H4 (cell line): ENCODE measurements at places on chromosomes 1 and 21.

DNA sequence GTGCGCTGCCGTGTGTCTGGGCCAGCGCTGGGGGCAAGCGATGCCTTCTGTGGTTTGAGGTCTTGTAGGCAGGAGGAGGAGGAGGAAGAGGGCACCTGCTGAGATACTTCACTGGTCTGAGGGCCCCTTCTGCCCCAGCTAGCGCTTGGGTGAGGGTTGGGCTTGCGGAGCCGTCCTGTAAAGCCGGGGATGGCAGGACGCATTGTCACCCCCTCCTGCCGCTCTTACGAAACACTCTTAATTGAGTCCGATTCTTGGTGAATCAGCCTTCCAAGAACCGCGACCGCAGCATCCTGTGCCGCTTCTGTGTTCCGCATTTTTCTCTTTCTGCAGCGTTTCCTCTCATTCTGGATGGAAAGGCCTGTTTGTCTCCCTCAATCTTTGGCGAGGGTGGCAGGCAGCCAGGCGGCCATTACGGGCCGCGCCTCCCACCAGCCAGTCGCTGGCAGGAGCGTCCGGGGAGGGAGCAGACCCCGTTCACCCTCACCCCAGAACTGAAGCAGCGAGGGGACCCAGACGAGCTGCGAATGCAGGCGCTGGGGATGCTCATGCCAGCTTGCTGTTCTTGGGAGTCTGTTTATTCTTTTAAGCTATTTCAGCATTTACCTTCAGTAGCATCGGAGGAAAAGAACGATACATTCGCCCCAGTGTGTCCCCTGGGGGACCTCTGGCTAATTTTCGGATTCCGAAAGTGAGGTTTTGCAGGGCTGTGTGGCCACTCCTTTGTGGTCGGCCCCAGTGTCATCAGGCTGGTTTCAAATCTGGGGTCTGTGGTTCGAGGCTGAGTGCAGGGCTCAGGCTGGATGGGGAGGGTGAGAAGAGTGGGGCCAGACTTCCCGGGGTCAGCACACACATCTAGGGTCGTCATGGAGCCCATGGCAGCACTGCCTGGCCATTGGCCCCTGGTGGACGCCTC lies 62.7 kb downstream of the SKI start:
- DNase-seq, result peak; percentile 99

DNA sequence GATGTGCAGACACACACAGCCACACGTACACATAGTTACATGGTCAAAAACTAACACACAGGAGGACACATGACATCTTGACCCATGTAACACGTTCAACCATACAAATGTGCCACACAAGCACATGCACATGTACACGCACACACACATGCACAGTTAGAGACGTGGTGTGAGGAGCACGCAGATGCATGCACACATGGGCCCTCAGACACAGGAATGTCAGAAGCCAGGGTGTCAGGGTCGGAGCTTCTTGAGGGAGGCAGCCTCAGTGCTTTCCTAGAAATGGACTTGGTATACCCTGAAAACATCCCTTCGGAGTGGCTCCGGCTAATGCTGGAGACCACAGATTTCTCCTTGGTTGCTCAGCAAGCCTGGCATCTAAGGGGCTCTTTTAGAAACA lies 114.3 kb downstream of the DMRTB1 start:
- DNase-seq, result no peak

- no peak for DNase-seq
These were observed 169.8 kb downstream of the SYT2 start for GRCh38 chr1:202540448-202540847.

DNA sequence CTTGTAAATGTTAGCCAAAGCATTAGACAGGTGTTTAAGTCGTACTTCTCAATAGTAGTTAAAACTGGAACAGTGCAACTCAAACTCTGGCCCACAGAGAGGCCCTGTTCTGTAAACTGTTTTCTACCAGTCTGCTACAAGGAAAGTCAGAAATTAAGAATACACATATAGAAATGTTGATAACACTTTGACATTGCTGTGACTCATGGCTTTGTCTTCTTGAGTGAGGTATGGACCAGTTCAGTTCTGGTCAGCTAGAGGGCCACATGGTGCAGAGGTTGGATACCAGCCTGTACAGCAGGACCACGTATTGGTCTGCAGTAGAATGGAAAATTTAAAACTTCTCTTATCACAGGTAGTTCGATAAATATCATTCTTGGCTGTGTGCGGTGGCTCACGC lies 22.3 kb downstream of the ZBTB8B start:
- DNase-seq, result no peak

DNA sequence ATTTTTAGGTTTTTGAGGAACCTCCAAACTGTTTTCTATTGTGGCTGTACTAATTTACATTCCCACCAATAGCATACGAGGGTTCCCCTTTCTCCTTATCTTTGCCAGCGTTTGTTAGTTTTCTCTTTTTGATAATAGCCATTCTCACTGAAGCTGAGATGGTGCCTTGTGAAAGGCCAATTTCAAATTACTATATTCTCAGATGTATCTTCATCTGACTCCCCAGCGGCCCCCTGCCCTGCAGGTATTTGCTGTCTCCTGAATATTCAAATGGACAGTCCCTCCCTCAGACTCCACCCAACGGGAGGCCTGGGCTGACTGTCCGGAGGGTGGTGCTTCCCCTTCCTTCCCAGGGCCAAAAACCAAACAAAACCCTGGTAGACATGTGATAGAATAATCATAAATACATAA lies 33.5 kb upstream of the TARBP1 start:
- no peak for DNase-seq

GRCh38 chr1:243765676-243766075 lies 84.4 kb downstream of the AKT3 start:
- DNase-seq, result no peak

DNA sequence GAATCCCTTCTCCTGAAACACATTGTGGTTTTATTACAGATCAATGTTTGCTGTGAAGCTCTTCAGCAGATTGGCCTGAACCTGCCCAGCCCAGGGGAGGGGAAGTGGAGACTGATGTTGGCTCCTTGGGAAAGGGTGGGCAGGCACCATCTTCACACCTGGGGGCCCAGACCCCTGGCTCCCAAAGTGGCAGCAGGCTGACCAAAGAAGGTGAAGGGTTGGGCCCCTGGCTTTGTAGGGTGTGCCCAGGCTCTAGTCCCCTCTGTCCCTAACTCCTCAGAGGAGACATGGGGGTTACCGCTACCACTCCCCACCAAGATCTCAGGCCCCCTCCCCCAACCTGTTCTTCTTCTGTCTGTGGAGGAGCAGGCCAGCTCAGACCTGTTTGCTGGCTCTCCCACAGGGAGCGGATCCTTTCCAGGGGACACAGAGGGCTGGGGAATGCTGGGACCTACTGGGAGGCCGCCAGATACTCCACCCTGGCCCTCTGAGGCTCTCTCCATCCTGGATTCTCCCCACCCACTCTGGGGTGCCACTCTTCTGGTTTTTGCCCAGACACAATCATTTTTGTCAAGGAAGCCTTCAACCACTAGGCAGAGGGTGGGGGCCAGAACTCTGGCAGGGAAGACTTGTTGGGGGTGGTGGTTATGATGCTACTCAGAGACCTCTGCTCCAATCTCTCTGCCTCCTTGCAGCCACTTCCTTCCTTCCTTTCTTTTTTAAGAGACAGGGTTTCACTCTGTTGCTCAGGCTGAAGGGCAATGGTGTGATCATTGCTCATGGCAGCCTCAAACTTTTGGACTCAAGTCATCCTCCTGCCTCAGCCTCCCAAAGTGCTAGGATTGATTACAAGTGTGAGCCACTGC lies 5.0 kb upstream of the EFNA3 start:
- no peak for DNase-seq

GRCh38 chr1:230940848-230941247 lies 37.8 kb downstream of the TTC13 start:
- DNase-seq, result no peak

DNA sequence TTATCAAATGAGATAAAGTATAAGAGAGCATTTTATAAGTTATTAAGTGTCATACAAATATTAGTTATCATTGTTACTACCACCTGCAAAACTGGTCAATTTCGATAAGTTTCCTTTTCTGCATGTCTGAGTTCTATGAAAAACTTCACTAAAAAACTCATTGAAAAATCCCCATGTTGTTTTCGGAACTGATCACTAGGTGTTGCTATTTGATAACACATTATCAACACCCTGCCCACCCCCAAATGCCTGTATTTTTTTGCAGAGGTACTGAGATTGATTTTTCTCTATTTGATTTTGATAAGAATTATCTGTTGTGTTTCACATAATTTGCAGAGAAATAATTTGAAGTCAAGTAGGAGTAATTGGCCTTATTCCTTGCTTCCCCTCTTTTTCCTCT lies 22.1 kb upstream of the DISP1 start:
- no peak for DNase-seq

DNA sequence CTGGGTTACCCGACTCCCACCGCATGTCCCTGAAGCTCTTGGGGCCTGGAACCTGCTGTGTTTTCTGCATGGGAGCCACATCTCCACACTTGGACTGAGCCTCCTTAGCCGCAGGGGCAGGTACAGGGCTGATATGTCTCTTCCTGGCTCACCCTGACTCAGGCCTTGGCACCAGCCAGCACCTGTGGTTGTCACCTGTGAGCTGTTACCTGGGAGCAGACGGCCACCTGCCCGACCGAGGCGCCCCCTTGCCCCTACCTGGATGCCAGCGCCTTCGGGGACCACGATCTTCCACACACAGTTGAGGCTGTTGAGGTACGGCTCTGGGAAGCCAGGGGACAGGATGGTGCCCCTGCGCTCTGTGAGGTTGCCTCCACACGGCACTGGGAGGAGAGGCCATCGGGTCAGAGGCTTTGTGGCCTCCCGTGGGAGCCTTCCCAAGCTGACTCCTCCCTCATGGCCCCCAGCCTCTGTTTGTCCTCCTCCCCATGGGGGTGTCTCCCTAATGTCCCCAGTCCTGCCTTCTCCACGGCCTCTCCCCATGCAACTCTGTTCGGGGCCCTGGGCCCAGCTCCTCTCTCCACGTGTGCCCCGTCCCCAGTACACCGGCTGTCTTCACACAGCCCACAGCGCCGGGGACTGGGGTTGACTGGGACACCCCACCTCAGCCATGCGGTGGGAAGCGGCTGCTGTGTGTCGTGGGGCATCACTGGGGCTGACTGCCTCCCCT lies 152.0 kb downstream of the ZSCAN20 start:
- DNase-seq, result no peak

GRCh38 chr21:42584296-42584641 lies 69.2 kb upstream of the PDE9A start:
- no peak for DNase-seq

DNA sequence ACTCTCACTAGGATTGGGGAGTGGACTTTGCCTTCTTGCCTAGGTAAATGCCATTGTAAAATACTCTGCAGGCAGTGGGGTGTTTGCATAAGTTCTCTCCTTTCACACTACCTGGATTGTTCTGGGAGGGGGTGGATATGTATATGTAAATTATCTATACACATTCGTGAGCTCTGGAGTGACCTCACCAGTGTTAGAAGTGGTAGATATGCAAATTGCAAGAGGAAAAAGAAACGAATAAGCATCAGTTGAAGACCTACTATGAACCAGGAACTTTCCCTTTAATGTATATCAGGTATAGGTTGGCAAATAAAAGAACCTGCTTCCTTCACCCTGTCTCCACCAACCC lies 1.5 kb upstream of the ARHGEF11 start:
- no peak for DNase-seq

- no peak for DNase-seq
These were observed 40.0 kb downstream of the FCRL5 start for GRCh38 chr1:157512036-157512969.

DNA sequence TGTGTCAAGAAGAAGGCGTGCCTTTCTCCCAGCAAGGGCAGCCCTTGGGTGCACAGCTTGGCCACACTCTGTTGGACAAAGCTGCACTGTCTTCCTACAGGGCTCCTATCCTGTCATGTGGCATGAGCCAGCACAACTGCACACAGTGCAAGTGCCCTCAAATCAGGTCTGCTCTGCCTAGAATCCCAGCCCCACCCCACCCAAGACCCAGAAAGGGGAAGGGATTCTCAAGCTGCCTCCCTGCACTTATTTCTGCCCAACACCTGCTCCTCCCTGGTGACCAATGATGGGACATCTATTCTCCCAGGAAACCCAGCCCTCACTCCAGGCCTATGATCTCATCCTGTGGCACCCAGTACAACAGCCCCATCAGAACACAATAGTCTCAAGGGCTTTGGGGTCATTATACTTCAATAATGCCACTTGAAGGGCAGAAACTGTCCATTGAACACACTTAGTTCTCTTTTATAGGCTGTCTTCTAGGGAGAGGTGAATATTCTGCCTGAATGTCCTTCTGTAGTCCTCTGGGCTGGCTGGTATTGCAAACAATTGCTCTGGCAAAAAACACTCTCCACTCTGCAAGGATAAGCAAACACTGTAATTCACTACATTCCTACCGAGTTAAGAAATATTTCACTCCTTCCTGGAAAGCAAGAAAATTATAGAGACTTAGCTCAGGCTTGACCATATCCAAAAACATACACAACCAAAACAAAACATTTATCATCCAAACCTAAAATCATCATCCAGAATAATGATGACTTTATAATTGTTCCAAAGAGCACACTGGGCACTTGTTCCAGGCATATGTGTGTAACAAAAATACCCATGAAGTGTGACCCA lies 43.1 kb upstream of the IGSF3 start:
- no peak for DNase-seq

GRCh38 chr21:35506352-35506751 lies 457.2 kb upstream of the RUNX1 start:
- DNase-seq, result no peak

- no peak for DNase-seq
These were observed 65.4 kb downstream of the JAK1 start for GRCh38 chr1:64900916-64901315.
